ENCODE measurements at places on chromosomes 7 and 10.
A peak's percentile ranks its signal among the peaks of the same experiment; 100 is the strongest.

- DNase-seq: no peak
Observed at GRCh38 chr7:81845744-81846241, 75.9 kb upstream of the HGF start.

DNA sequence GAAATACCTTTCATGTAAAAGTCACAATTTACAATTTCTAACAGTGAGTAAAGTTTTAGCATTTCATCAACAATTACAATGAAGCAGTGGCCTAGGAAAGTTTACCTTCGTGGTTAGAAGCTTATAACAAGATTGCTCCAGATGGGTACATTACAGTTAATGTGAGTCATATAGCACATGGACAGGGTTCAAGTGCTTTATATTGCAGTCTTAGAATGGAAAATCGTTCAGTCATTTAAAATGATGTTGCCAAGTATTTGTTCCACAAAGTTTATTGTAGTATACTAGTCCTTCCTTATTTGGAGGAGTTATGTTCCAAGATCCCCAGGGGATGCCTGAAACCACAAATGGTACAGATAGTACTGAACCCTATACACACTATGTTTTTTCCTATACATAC is 174.6 kb upstream of the TARP start:
- DNase-seq: no peak

- DNase-seq: peak; percentile 17
Observed at GRCh38 chr10:86139066-86139657, 227.4 kb downstream of the GRID1 start.

DNA sequence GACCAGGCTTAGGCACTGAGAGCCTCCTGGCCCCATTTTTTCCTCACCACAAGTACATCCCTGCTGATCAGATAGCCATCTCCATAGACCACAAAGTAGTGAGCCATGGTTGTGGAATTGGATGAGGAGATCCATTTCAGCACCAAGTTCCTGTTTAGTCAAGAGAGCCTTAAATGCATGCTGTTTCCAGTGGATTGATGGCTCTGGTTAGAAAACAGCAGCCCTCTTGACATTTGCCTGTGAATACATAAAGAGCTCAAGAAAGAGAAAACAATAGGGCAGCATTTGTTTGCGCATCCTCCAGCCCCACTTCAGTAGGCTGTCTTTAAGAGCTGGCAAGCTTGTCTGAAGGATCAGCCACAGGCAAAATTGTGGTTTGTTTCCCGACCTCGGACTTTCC is 251.2 kb downstream of the POU6F2 start:
- no peak for DNase-seq

DNA sequence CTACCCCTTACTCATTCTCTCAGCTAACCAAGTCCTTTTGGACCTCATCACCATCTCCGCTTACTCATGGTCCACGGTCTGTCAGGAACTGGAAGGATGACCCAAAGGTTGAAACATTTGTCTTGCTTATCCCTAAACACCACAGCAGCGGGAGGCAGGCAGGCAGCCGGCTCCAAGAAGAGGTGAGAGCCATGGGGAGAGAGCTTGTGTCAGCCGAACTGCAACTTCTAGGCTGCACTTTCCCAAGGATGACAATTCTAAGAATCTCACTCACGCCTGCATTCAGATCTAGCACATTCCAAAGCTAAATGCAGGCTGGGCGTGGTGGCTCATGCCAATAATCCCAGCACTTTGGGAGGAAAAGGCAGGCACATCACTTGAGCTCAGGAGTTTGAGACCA is 86.0 kb downstream of the SPDYE5 start:
- DNase-seq: no peak

GRCh38 chr10:124076148-124076733 is 17.2 kb downstream of the CHST15 start:
- no peak for DNase-seq

GRCh38 chr7:2037301-2037807 is 195.4 kb downstream of the MAD1L1 start:
- DNase-seq: peak; percentile 34

DNA sequence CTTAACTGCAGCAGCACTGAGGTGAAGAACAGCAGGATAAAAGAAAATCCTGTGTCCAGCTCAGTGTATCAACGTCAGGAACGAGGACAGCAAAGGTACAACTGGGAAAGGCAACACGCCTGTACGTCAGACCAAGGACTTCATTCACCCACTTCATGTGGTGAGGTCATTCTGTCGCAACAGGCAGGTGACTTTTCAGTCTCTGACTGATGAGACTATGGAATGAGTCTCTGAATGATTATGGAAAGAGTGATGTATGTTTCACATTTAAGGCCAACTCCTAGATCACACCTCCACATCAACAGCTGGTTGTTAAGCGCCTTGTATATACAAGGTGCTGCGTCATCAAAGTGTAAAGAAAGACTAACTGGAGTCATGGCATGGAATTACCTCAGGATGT is 297.6 kb upstream of the SP8 start:
- no peak for DNase-seq

GRCh38 chr7:17021205-17021604 is 139.4 kb upstream of the AGR3 start:
- no peak for DNase-seq

- no peak for DNase-seq
Observed at GRCh38 chr10:95288303-95288702, 2.5 kb downstream of the PDLIM1 start.

GRCh38 chr10:66990143-66990830 is 64.5 kb downstream of the LRRTM3 start:
- no peak for DNase-seq

DNA sequence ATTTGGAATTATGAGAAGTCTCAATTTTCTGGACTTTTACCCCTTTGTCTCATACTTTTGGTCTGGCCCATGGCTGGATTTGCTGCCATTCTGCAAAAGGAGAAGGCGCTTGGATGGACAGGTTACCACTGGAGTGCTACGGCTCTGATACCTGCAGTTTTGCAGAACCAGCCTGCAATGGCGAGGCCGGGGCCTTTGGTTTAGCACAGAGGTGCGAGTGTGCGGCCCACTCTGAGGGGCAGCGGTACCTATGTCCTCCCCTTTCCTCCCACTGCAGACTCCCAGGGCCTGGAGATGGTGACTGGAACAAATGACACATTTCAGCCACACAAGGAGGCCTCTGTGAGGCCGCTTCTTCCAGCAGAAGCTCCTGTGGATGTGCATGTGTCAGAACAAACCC is 11.9 kb downstream of the ZNF777 start:
- no peak for DNase-seq

DNA sequence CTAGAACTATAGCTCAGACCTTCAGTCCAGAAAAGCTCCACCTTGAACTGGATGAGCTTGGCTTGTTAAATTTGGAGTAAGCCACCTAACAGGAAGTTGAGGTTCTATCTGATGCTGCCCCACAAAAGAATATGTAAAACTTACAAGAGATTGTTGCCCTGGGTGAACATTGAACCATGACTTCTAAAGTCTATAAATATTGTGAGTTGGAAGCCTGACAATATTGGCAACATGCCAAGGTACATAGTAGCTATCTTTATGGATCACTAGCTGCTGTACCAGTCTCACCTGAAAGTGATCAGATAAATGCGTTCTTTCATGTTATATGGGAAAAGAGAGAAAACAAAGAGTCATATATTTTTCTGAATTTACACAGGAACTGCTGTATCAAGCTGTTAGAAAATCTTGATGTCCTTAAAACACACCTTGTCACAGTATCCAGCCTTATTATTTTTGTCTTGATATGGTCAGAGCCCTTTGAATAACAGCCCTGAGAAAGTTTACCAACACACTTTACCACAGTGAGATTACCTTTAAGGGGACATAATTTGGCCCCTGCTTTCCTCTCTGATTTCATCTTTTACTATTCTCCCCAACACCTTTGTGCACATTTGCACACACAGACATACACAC is 92.0 kb downstream of the LSMEM1 start:
- no peak for DNase-seq

DNA sequence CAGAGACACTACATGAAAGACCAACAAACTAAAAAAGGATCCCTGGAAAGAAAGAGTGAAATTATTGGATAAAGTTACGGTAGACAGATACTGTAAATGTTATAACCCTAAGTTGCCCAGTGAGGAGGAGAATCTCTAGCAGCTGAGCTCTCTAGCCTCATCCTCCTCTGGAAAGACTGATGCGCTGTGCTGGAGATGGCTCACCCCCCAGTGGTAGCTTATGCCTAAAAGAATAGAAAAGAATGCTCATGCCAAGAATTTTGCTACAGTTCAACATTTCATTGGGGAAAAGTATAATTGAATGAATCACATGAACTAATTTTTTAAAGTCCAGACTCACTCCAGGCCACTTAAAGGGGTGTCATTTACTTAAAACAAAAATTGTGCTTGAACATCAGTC is 50.8 kb upstream of the RNF32 start:
- DNase-seq: no peak

GRCh38 chr7:22210355-22210754 is 146.6 kb downstream of the RAPGEF5 start:
- DNase-seq: no peak

DNA sequence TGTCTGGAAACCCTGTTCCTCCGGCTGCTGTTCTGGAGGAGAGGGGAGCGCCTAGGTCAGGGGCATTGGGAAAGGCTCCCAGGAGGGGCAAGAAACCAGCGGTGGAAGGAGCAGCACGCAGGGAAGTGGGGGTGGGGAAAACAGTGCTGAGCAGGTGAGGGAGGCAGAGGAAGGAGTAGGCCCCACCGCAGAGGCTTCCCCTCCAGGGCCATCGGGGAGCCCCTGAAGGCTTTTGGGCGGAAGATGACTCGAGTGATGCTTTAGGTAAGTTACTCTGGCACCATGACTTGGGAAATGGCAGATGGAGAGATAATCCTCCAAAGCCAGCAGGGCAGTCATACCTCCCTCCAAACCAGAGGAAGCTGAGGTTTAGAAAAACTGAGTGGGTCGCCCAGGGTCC is 106.5 kb upstream of the ANLN start:
- DNase-seq: peak; percentile 22

- DNase-seq: peak; percentile 54
Observed at GRCh38 chr10:119207713-119208552, 562 bp downstream of the GRK5 start.

DNA sequence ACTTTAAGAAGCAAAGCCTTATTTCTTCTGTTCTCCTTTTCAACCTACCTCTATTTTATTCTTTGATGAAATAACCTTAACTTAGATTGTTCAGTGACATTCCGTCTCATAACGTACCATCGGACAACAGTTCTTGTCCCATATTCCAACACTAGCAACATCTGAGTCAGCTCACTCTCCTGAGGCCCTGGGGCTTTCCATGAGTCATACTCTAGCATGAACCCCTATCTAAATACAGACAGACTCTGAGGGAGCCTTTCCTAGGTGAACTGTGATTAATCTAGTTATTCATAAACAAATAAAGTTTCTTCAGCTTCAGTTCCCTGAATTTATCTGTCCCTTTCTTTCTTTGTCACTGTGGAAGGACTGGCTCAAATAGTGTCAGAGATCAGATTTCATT is 168.7 kb upstream of the LYZL1 start:
- no peak for DNase-seq

DNA sequence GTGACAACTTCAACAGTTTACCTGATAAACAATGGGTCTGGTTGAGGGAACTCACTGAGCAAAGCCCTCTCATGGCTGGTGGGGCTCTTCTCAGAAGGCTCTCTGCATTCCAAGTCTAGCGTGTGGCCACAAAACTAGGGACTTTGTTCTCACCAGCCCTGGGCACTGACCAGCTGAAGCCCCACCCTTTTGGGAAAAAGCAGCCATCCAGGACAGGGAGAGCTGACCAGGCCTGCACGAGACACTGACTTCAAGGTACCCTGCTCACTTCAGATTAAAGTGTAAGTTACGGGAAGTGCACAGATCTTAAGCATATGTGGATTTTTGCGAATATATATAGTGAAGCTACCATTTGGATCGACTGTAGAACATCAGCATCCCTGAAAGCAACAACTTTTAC is 67.4 kb upstream of the LRRC4 start:
- no peak for DNase-seq

GRCh38 chr7:23530405-23530804 is 1.4 kb downstream of the TRA2A start:
- DNase-seq: peak; percentile 34

GRCh38 chr10:103523683-103524082 is 30.2 kb downstream of the NEURL1 start:
- DNase-seq: no peak

GRCh38 chr7:23175938-23176337 is 5.9 kb upstream of the NUP42 start:
- DNase-seq: no peak

- DNase-seq: no peak
Observed at GRCh38 chr10:26389533-26389932, 48.6 kb upstream of the APBB1IP start.

DNA sequence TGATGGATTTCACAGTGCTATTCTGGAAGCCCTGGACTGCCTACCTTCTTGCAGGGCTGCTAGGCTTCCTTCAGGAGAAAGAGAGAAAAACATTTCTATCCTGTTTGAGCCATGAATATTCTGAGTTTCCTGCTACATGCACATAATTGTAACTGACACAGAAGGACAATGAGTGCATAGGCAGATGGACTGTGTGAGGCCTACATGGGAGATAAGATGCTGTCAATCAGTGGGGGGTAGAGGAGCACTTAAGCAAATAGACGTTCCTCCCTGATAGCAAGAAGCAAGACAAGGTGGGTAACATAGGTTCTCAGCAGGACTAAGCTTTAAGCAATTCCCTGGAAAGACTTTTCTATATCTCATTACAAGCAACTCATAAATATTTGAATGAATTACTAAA is 11.6 kb downstream of the ALDH18A1 start:
- no peak for DNase-seq

GRCh38 chr10:49746626-49747302 is 15.4 kb downstream of the OGDHL start:
- no peak for DNase-seq

- DNase-seq: no peak
Observed at GRCh38 chr7:140562926-140563481, 77.6 kb downstream of the DENND2A start.

- DNase-seq: no peak
Observed at GRCh38 chr7:17447728-17448478, 149.5 kb downstream of the AHR start.

DNA sequence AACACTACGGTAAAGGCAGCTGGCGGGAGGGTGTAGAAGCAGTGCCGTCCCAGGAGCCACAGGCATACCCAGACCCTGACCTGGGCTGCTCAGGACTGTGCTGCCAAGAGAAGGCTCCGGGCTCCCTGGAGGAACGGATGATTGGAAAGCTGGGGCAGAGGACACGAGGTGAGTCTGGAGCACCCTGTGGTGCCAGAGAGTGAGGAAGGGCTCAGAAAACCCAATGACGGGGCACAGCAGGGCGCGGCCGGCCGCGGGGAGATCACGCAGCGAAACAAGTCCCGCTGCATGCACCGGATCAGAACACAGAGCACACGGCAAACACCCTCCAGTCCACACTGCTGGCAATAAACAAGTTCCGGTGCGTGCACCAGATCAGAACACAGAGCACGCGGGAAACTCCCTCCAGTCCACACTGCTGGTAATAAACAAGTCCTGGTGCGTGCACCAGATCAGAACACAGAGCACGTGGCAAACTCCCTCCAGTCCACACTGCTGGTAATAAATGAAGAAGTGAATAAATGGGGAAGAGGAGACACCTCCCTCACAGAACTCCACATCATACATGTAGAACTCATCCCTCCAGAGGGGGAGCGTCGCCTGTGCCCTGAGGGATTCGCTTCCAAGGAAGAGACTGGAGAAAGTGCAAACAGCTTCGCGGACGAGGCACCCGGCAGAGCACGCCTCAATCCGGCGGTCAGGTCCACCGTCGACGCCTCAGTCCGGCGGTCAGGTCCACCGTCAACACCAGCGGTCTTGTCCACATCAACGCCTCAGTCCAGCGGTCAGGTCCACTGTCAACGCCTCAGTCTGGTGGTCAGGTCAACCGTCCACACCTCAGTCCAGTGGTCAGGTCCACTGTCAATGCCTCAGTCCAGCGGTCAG is 265.0 kb downstream of the MAD1L1 start:
- no peak for DNase-seq

- no peak for DNase-seq
Observed at GRCh38 chr10:127549009-127549408, at the start of gene NPS. Gene NPS (plus strand): TSS chr10:127549309. CDS start chr10:127549369, 60 bp downstream.

Measured in CD4-positive, alpha-beta T cell treated with Interleukin-17A for 4 hours (primary cell).